Activated CD4-positive, alpha-beta T cell treated with anti-CD3 and anti-CD28 coated beads, Interleukin-2, amount 50 U/mL, for 4 hours (primary cell): ENCODE measurements at places on chromosomes 16 and 17.
A peak's percentile ranks its signal among the peaks of the same experiment; 100 is the strongest.

GRCh38 chr16:85611194-85611443 is 2.0 kb upstream of the GSE1 start:
- DNase-seq, result no peak

- DNase-seq, result peak; percentile 47
These were observed at the start of gene RNF157 for GRCh38 chr17:76240461-76241203. TSS of gene RNF157 (minus strand) at chr17:76240493. CDS start at chr17:76240240, 253 bp downstream.

DNA sequence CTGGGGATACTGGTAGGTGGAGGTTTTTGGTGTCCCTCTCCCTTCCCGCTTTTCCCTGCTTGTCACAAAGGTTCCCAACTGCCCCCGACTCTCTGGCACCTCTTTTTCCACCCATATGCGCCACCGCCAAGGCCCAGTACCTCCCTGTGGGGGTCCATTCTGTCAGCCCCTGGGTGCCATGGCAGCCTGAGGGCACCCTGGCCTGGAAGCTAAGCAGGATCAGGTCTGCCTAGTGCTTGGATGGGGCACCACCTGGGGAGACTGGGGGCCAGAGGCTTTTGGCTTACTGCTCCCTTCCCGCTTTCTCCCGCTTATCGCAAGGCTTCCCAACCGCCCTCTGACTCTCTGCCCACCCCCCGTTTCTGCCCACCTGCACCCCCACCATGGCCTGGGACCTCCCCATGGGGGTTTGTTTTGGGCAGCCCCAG is 2286.4 kb downstream of the TP53TG3F start:
- no peak for DNase-seq

- no peak for DNase-seq
These were observed 32.1 kb downstream of the CCDC40 start for GRCh38 chr17:80068301-80069222.

GRCh38 chr16:84593825-84594724 is 23.8 kb downstream of the COTL1 start:
- peak; percentile 66 for DNase-seq

- no peak for DNase-seq
These were observed 103.3 kb downstream of the SLC39A11 start for GRCh38 chr17:72989074-72989610.

DNA sequence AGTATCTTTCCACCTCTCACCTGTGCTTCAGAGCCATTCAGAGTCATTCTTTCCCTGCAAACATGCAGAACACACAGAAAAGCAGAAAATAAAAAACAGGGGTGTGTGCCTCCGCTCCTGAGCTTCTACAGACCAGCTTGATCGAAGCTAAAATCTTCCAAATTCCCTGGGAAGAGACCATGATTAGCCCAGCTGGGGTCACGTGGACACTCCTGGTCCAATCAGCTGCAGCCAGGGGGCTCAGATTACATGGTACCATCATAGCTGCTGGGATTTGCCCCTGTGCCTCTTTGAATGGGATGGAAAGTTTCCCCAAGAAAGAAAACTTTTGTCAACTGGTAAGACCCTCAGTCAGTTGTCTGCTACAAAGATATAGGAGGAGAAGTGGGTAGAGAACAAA is 159.9 kb downstream of the TMEM114 start:
- no peak for DNase-seq

DNA sequence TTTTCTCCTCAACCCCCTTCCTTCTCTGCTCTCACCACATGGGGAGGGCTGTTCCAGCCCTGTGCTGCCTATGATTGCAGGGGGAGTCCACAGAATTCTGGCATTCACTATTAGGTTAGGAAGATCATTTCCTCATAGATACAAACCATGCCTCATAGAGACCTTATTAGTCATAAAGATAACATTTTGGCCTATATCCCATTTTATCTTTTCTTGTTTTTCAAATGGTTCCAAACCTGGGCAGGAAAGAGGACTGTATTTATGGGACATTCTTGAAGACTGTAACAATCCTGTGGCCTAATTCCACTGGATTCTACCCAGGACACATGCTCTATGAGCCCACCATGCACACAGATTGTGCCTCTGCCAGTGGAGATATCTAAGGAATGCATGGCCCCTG is 51.7 kb downstream of the ASIC2 start:
- DNase-seq, result no peak

DNA sequence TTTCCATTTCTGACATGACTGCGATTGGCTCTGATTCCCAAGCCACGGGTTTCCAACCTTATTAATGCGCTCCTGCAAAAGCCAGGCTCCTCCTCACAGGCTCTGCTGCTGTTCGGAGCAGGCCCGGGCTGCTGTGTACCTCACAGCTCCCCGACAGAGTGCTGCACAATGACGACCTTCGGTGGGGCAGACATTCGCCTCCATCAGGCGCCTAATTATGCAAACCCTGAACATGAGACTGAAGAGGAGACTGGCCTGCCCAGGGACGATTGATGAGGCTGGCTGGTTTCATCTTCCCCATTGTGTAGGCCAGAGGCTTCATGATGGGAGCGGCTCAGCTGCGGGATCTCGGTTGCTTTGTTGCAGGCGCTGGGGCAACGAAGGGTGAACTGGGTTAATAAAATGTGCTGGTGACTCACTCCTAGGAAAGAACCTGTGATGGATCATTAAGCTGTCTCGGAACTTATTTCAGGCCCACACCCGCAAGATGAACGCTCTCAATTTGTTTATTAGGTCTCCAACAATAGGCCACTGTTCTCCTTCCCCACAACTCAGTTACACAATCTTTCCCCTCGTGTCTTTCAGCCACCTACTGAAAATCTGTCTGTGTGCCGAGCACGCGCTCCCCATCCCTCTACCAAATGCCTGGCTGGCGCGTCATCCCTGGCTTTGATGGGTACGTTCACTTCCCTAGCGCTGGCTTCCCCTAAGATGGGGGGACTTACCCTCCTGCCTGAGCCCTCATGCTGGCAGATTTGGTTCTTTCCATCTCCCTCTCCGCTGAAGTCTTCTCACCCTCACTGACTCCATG is 27.2 kb upstream of the TOB1 start:
- DNase-seq, result no peak

- no peak for DNase-seq
These were observed 200.2 kb downstream of the RBFOX3 start for GRCh38 chr17:79410681-79411080.

DNA sequence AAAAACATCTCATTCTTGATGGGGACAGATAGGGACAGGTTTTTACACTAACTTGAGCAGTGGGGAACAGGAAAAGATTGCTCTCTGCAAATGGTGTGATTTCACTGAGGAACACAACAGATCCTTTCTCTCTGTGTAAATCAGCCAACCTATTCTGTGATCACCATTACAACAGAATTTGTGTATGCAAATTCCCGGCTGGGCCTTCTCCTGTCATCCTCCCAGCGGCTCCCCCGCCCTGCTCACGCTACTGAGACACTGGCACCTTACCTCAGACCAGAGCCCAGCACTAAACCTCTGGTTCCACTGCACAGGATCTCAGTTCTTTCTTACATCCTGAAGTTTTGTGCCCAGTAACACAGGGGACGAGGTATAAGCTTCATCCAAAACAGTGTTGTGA is 97.0 kb upstream of the FA2H start:
- DNase-seq, result no peak

DNA sequence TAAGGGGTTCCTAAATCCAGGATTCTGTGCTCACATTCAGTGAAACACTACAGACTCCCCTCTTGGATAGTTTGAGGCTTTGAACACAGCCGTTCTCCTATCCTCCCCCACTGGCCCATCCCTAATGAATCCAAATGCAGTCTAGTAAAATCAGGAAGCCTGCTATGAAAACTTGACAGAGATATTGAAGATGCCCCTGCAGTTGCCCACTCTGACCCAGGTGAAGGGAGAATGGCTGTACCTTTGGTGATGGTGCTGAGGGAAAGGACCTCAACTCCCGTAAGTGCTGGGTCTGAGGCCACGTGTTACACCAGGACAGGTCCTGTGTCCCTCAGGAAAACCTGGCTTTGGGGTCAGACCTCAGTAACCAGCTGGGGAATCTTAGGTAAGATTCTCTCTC is 54.4 kb downstream of the SF3B3 start:
- no peak for DNase-seq

DNA sequence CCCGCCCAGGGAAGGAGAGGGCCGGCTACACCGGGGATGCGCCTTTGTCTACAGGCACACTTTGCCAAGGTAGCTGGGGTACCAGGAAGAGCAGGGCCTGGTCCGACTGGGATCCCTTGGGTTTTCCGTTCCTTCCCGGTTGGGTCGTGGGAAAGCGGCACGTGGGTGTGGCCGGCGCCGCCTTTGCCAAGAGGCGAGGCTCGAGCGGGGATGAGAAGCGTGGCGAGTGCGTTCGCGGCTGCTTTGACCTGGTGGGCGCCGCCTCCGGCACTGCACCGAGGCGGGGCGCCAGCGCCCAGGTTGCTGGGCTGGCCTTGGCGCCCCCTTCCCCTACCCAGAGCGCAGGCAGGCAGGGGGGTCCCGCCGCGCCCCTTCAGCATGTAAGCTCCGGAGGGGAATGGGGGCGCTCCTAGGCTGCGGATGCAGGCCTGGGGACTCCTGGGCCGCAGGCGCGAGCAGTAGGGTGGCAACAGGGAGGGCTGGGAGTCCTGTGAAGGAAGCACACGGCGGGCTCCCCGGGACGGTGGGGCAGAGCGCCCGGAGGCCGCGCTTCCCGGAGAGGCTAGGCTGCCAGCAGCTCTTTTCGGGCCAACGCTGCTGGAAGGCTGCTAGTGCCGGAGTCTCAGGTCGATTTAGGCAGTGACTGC is 2.0 kb downstream of the HAS3 start:
- DNase-seq, result no peak

GRCh38 chr17:3685174-3685573 is 10.8 kb downstream of the P2RX5 start:
- no peak for DNase-seq

GRCh38 chr16:49280105-49280741 is 1.4 kb downstream of the CBLN1 start:
- DNase-seq, result no peak

DNA sequence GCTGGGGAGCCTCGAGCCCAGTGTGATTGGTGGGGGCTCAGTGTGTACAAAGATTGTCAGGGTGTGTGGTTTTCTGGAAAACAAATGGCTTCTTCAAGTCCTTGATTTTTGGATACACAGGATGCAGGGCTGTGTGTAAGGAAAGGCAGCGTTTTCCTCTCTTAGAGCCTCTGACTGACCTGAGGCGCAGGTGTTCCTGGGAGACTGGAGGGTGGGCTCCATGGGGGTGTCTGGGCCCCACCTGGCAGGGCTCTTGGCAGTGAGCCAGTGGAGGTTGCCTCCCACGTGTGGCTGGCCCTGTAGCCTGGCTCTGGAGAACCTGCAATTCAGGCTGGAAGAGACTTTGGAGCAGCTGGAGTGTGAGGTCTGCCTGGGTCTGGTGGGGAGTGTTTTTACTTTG is 5.0 kb downstream of the FOXK2 start:
- DNase-seq, result no peak

DNA sequence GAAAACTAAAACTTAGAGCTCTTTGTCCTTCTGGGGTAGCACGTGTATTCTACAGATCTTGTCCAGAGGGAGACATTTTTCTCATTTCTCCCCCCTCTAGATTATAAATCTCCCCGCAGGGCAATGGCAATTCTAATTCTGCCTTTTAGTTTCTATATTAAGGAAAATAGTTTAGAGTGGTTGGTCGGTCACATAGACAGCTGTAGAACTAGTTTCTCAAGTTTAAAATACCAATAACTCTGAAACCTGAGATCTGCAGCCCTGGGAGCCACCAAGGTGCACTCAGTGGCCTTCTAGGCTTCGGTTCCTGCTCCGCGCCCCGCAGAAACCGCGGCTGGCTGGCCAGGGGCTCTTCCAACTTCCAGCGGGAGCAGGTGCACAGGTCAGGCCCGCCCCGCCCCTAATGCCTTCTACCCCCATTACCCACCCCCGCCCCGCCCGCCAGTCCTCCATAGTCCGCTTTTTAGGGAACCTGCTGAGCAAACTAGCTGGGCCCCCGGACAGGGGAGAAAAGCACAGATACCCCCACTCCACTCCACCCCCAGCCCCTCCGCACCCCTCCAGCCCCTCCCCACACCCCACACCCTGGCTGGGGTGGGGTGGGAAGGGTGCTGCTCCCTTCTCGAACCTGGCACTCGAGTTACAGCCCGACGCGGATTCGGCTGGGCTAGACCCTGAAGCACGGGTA is 431 bp downstream of the SLFN11 start:
- no peak for DNase-seq

- no peak for DNase-seq
These were observed 296.6 kb upstream of the MYOCD start for GRCh38 chr17:12369065-12369464.

- no peak for DNase-seq
These were observed 750 bp downstream of the TMEM132E start for GRCh38 chr17:34579979-34580684.

GRCh38 chr17:4598776-4599504 is 14.6 kb downstream of the SMTNL2 start:
- no peak for DNase-seq

- no peak for DNase-seq
These were observed 143.0 kb downstream of the GAS7 start for GRCh38 chr17:10055262-10055975.

DNA sequence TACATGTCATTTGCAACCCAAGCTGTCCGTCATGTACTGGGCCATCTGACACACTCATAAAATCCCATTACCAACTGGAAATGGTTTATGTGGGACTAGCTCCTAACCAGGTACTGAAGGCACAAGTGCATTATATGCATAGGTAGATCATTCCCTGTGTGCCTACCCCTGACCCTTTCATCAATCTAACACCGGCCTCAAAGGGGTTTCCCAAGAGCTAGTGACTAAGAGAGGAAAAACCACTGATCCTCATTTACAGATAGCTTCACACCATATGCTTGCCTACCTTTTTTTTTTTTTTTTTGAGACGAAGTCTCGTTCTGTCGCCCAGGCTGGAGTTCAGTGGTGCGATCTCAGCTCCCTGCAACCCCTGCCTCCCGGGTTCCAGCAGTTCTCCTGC is 449.8 kb downstream of the SLC39A11 start:
- DNase-seq, result no peak

DNA sequence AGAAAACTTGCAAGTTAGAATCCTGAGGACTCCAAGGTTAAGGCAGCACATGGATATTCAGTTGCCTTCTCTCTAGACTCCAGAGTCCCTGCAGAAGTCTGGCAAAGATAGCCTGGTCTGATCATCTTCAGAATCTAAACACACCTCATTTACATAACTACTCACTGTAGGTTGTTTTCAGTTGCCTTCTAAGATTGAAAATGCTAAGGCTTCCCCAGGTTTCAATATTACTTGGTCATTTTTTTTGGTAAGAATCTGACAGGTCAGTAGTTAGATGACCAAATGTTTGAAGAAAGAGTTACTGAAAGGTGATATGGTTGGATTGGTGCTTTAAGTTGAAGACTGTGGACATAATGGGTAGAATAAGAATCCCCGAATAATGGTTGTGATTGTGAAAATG is 205.4 kb upstream of the KCNJ16 start:
- DNase-seq, result no peak

GRCh38 chr17:49071106-49071505 is 61.5 kb upstream of the B4GALNT2 start:
- no peak for DNase-seq

GRCh38 chr16:85508993-85509392 is 104.1 kb upstream of the GSE1 start:
- DNase-seq, result no peak

GRCh38 chr17:47695429-47696376 is 1.7 kb downstream of the TBKBP1 start:
- DNase-seq, result no peak
